ENCODE measurements at places on chromosomes 7 and 10.

- DNase-seq: no peak
Observed at GRCh38 chr10:77111611-77112550, 525.7 kb downstream of the KCNMA1 start.

GRCh38 chr7:129789000-129789399, 163.8 kb downstream of the UBE2H start:
- DNase-seq: no peak

DNA sequence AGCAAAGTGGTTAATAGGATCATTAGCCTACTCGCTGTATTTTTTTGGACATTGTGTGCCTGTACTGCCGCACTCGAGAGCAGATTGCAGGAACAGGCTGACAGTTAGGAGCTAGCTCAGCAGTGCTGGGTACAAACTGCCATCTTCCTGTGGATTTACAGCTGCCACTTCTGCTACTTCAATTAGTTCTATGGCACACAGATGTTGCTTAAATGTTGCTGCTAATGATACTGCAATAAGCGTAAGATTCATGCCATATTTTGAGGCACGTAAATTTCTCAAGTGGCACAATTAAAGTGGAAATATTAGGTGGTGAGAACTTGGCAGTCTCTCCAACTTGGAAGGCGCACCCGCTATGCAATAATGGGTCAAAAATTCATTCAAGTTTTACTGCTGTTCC, 171.9 kb downstream of the EBF3 start:
- DNase-seq: no peak

DNA sequence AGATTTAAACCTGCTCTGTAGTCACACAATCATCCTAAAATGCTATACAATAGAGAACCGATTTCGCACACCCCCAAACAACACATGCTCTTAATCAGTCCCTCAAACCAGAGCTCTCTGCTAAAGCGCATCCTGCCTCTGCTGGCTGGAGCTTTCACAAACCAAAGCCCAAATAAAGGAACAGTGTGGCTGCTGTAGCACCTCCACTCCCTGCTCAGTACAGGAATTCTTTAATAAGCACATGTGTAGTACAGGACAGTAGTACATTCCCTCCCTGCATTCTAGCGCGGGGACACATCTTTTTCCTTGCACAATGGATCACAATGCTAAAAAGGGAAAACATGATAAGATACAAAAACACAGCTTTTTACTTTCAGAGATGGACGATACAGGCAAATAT, 684.6 kb downstream of the MAGI2 start:
- DNase-seq: no peak
